ENCODE measurements at places on chromosomes 12 and 14. TPM values are rescaled to one million over a fixed set of nuclear protein-coding genes. Genes with fewer than 3 reads are reported as not detected.
A peak's percentile ranks its signal among the peaks of the same experiment; 100 is the strongest.

IFNG-AS1 gene
- total RNA-seq: 0.88 TPM

OTUB2 gene
- total RNA-seq: 0.22 TPM

EML5 gene
- total RNA-seq: 7.3 TPM

TMEM52B gene
- not detected for total RNA-seq

MANSC1 gene
- 0.34 TPM for total RNA-seq

GRCh38 chr12:49967042-49967776 lies 5.5 kb downstream of the AQP5 start:
- peaks cover 22% of the 10 kb centered on the region for H3K27me3 ChIP-seq
- no peaks in the 10 kb centered on the region for H3K36me3 ChIP-seq
- peak; percentile 88 for DNase-seq
- peaks cover 5% of the 10 kb centered on the region for H3K4me1 ChIP-seq
- H3K4me3 ChIP-seq: peak overlapping the region; percentile 64

GRCh38 chr12:46461907-46462640 lies 89.5 kb upstream of the SLC38A2 start:
- no peak overlapping the region for H3K4me3 ChIP-seq
- peaks cover 29% of the 10 kb centered on the region for H3K4me1 ChIP-seq
- H3K36me3 ChIP-seq: no peaks in the 10 kb centered on the region
- H3K27ac ChIP-seq: peak overlapping the region; percentile 88
- no peak for DNase-seq

- no peaks in the 10 kb centered on the region for H3K4me1 ChIP-seq
- no peak for DNase-seq
- no peaks in the 10 kb centered on the region for H3K36me3 ChIP-seq
- no peak overlapping the region for H3K27ac ChIP-seq
Observed at GRCh38 chr12:27366621-27367020, 34.0 kb downstream of the BMAL2 start.

- no peaks in the 10 kb centered on the region for H3K27me3 ChIP-seq
- peaks cover 8% of the 10 kb centered on the region for H3K36me3 ChIP-seq
- H3K4me1 ChIP-seq: peaks cover 8% of the 10 kb centered on the region
- H3K4me3 ChIP-seq: no peak overlapping the region
Observed at GRCh38 chr12:118259079-118259478, 113.6 kb downstream of the TAOK3 start.

- H3K4me1 ChIP-seq: no peaks in the 10 kb centered on the region
- no peak overlapping the region for H3K4me3 ChIP-seq
- no peak for DNase-seq
- no peaks in the 10 kb centered on the region for H3K36me3 ChIP-seq
- H3K27ac ChIP-seq: no peak overlapping the region
Observed at GRCh38 chr14:55715889-55716288, 135.9 kb downstream of the KTN1 start.

- no peaks in the 10 kb centered on the region for H3K27me3 ChIP-seq
- H3K27ac ChIP-seq: no peak overlapping the region
- no peaks in the 10 kb centered on the region for H3K4me1 ChIP-seq
- H3K4me3 ChIP-seq: no peak overlapping the region
Observed at GRCh38 chr12:16555630-16556029, 50.3 kb downstream of the LMO3 start.

- H3K36me3 ChIP-seq: no peaks in the 10 kb centered on the region
- peaks cover 14% of the 10 kb centered on the region for H3K4me1 ChIP-seq
- peak overlapping the region; percentile 76 for H3K27ac ChIP-seq
- peak; percentile 73 for DNase-seq
- H3K27me3 ChIP-seq: peaks cover 15% of the 10 kb centered on the region
Observed at GRCh38 chr14:21734457-21735074, 60.9 kb upstream of the OR4E1 start.

DNA sequence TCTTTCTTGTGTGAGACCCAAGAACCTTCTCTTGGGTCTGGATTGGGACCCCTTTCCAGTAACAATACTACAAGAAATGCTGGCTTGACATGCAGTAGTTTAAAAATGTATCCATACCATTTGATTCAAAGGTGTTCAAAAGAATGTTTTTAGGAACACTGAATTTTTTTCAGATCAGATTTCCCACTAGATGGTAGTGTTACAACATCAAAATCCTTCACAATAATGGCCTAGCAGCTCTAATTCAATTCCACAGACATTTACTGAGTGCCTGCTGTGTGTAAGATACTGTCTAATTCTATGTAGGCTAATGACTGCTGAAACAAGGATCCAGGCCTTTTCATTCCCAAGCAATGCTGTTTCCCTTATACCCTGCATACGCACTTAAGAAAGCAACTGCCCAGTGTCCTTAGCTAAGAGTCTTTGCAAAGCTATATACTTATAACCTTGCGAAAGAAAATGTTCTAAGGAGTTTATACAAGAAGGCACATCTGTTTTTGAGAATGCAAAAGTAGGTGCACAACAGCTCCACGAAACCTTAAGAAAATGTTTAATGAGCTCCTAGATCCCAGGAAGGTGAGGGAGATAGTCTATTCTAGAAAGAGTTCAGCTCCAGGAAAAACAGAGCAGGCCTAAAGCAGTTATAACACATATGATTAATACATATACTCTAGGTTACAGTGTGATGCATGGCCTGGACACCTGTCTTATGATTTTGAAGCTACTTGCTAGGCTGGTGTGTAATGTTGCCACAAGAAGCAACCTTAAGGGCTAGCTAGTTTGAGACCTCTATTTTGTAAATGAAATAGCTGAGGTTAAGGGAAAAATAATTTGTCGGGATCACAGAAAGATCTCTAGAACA lies 50.9 kb upstream of the PKP2 start:
- H3K27me3 ChIP-seq: no peaks in the 10 kb centered on the region
- H3K27ac ChIP-seq: no peak overlapping the region
- no peaks in the 10 kb centered on the region for H3K4me1 ChIP-seq
- no peak overlapping the region for H3K4me3 ChIP-seq
- DNase-seq: no peak

GRCh38 chr12:94849411-94849976 lies 154.0 kb downstream of the NDUFA12 start:
- no peak for DNase-seq
- H3K36me3 ChIP-seq: no peaks in the 10 kb centered on the region
- H3K4me3 ChIP-seq: no peak overlapping the region
- no peaks in the 10 kb centered on the region for H3K4me1 ChIP-seq
- H3K27ac ChIP-seq: no peak overlapping the region
- peaks cover 20% of the 10 kb centered on the region for H3K27me3 ChIP-seq

DNA sequence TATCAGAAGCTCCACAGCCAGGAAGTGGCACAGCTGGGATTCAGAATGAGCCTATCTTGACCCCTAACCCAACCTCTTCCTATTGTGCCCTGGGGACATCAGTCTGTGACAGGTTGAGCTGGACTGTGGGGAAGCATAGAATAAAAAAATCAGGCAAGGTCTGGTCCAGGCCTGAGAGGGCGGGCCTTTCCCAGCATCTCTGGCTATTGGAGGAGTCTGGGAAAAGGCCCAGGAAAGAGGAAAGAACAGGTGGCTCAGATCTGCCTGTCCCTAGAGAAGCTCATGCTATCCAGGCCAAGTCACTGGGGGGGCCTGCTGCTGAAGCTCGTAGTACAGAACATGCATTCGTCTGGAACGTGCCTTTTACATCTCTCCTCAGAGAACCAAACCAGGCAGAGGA lies 100.5 kb downstream of the PPM1H start:
- H3K27me3 ChIP-seq: no peaks in the 10 kb centered on the region
- H3K36me3 ChIP-seq: no peaks in the 10 kb centered on the region
- DNase-seq: no peak
- no peak overlapping the region for H3K27ac ChIP-seq
- no peak overlapping the region for H3K4me3 ChIP-seq

GRCh38 chr12:51008329-51009055 lies 17.7 kb downstream of the SLC11A2 start:
- H3K4me3 ChIP-seq: peak overlapping the region; percentile 83
- DNase-seq: no peak
- H3K27ac ChIP-seq: peak overlapping the region; percentile 95

Measured in naive thymus-derived CD8-positive, alpha-beta T cell (primary cell).